A549 (cell line): ENCODE measurements at places on chromosomes 2 and 18. TPM values are rescaled to one million over a fixed set of nuclear protein-coding genes. Genes with fewer than 3 reads are reported as not detected.

Gene EPB41L3
- polyA plus RNA-seq = 0.37 to 0.46 TPM (median 0.37 TPM) in 3 replicates

Gene ARPC2
- 263 to 283 TPM (median 273 TPM) in 3 replicates for polyA plus RNA-seq

Gene PSD4
- polyA plus RNA-seq = 13.9 to 21.6 TPM (median 21.1 TPM) in 3 replicates

Gene PROKR1
- not detected in 3 replicates for polyA plus RNA-seq

Gene PPIL3
- polyA plus RNA-seq = 27.5 to 30.3 TPM (median 29.0 TPM) in 3 replicates

Gene C1QL2
- not detected in 3 replicates for polyA plus RNA-seq

Gene HNMT
- polyA plus RNA-seq = 1.5 to 3.0 TPM (median 1.8 TPM) in 3 replicates

Gene ALPP
- polyA plus RNA-seq = 0.18 to 0.31 TPM (median 0.18 TPM) in 3 replicates

Gene TDRD15
- polyA plus RNA-seq = not detected in 3 replicates

Gene GCG
- not detected in 3 replicates for polyA plus RNA-seq

Gene ZNF407
- 2.4 to 2.8 TPM (median 2.5 TPM) in 3 replicates for polyA plus RNA-seq

Gene MRPL30
- 37.9 to 49.3 TPM (median 40.0 TPM) in 3 replicates for polyA plus RNA-seq

Gene CIB4
- 0.30 to 0.76 TPM in 2 of 3 replicates, not detected in the other for polyA plus RNA-seq

Gene KLF7
- polyA plus RNA-seq = 17.2 to 18.0 TPM (median 17.8 TPM) in 3 replicates

Gene FSHR
- not detected in 3 replicates for polyA plus RNA-seq

- DNase-seq = peak; percentile 12
These were observed 98.4 kb upstream of the SP3 start for GRCh38 chr2:174063492-174064092.

GRCh38 chr2:191245869-191246531, 796 bp downstream of the MYO1B start:
- DNase-seq = peak; percentile 61

- no peak for DNase-seq
These were observed 103.7 kb downstream of the CCDC85A start for GRCh38 chr2:56287508-56287907.

DNA sequence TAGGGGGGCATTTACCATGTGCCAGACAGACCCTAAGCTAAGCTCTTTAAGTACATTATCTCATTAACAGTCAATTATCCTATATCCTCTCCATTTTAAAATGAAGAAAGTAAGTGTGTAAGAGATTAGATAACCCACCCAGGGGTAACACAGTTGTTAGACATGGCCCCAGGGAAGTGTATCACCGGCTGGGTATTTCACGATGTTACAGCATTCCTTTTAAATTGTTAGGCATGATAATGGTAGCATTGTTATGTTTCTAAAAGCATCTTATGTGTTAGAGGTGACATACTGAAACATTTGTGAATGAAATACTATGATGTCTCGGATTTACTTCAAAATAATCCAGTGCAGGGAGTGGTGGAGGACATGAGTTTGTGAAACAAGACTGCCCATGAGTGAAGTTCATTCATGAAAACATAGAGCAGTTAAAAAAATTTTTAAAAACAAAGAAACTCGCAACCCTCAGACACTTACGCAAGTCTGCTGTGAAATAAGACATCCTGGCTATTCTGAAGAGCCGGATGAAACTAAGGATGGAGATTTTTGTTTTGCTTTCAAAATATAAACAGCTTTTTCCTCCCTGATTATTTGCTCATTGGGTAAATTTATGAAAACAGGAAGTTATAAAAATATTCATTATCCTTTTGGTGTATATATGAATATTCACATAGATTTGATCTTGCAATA, 54.9 kb downstream of the IL1RL2 start:
- no peak for DNase-seq

DNA sequence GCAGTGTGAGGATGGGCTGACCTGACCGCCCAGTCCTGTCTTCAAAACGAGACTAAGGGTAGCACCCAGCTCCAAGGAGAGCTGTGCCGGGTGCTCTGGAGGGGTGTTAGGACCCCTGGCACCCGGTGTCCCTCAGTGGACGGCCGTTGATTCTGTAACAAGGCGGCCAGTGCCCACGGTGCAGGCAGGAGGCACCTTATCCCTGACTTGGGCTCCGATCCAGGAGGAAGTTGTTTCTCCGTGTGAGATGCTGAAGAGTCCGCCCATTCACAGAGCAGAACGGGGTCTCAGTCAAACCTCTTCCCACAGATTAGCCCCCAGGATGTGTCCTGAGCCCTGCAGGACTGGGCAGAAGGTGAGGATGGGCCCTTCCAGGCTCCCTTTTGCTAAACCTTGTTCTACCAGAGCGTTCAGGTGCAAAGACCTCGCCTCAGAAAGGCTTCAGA, 123.0 kb downstream of the NFATC1 start:
- DNase-seq = no peak

GRCh38 chr2:95006588-95006987, 18.9 kb upstream of the MAL start:
- no peak for DNase-seq

GRCh38 chr2:49770919-49771318, 616.6 kb upstream of the FSHR start:
- DNase-seq = peak; percentile 31

GRCh38 chr18:9734189-9734588, 26.1 kb downstream of the RAB31 start:
- peak; percentile 33 for DNase-seq

GRCh38 chr2:8611246-8611645, 70.6 kb upstream of the ID2 start:
- no peak for DNase-seq

GRCh38 chr2:235270956-235271355, 222.9 kb upstream of the AGAP1 start:
- no peak for DNase-seq

DNA sequence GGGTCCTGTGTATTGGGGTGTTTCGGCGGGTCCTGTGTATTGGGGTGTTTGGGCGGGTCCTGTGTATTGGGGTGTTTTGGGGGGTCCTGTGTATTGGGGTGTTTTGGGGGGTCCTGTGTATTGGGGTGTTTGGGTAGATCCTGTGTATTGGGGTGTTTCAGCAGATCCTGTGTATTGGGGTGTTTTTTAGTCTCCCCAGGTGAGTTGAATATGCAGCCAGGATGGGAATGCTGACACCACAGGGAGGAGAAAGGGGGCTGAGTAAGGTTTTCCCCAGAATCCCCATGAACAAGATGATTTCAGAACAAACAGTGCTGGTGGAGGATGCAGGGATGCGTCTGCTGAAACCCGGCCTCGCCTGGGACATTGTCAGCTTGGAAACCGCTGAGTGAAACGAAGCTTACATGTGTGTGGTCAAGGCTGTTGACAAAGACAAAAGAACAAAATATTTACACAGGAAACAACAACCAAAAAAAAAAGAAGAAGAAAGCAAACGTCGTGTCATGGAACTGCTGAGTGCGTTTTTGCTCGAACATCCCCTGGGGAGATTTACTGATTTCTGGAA, 88.5 kb upstream of the ODC1 start:
- DNase-seq = peak; percentile 75

DNA sequence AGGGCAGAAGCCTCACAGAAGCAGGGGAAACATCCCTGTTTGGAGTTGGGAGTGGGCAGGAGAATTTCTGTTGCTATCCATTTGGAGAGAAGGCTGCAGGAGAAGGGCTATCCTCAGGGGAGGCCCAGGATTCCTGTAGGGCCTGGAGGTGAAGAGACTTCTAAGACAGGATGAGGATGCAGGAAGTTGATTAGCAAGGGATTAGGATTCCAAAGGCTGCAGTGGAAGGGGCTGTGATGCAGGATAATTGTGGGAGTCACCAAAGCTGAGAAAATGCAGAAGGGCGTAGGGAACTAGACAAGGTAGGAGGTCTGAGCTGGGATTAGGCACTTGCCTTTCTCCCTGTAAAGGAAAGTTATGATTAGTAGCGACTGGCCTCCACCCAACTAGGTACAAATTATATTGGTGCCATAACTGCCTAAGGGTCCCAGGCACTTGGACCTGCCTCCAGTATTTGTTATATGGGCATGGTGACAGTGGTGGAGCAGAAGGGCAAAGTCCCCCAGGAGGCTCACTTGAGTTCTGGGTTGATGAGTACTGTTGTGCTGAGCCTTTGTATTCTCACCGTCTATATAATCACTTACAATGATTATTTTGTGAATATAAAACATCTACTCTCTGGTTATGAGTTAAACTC, 96.4 kb upstream of the MSTN start:
- DNase-seq = no peak

DNA sequence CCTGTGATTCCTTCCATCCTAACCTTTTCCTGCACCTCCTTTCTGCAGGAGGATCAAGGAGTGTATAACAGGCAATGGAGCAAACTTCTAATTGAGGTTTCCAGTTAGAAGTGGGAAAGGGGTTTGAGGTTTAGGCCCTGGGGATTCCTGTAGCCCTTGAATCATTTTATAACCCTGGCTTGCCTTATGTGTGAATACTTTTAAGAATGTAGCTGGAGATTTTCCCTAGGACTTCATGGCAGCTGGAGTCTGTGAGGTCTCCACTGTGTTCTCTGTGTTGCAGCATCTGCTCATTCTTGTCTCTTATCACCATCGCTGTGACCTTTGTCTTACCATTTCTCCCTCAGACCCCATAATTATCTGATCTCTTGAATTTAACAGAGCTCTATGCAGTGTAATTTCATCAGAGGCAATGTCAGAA, 370.2 kb upstream of the SLC14A2 start:
- no peak for DNase-seq

- no peak for DNase-seq
These were observed 65.3 kb upstream of the SMAD7 start for GRCh38 chr18:49015886-49016647.

DNA sequence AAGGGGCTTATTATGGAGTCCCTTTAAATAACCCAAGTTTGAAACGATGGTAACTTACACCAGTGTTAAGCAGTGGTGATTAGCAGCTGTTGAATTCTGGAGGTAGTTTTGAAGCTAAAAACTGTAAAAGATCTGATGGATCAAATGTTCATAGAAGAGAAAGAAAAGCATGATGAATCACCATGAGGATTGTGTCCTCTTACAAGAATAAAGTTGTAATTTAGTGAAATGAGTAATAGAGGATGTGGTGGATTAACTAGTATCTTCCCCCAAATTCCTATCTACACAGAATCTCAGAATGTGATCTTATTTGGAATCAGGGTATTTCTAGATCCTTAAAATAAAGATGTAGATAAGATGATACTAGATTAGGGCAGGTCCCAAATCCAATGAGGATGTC, 1138.2 kb upstream of the TMEFF2 start:
- DNase-seq = no peak

DNA sequence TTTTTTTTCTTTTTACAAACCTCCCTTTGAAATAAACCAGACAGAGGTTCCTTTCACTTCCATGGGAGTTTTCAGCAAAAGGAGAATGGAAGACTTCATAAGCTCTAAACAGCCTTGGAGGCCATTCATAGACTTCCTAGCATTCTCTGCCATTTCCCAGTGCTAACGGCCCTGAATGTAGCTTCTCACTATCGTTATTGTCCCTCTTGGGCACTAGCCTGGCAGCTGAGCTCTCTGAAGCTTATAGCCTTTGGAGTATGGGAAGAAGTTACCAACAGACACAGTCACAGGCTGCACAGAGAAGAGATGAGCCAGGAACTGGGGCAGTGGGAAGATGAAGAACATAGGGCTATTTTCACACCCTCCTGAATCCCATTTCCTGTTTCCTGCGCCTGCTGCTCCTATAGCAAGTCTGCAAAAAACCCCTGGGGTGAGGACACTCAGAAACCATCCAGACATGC, 29.1 kb upstream of the EPC2 start:
- no peak for DNase-seq

DNA sequence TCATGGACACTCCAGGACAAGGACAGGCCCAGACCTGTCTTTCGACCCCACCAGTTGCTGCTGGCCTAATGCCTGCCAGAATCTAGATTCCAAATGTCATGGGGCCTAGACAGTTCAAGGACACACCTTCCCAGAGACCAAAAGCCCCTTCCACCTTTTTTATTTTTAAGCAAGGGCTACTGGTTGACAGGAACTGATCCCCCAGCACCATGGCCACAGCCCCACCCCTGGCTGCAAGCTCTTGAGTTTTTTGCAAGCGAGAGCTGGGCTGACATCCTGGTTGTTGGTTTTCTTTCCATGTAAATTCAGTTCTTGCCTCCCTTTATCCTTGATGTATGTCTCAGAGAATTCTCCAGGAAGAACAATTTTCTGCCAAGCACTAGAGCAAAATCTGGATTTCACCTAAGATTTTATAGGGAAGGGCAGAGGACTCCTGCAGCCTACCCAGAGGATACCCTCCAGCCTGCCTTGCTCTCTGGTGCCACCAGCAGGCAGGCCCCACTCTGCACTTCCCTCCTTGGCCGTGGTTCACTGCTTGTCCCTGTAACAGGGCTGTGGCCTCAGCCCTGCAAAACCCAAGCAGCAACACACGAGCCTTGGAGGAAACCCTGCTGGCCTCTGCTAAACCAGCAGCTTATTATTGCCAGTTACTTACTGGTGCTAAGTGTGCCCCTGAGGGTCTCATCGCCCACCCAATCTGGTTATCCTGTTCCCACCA, 97.7 kb downstream of the TWIST2 start:
- peak; percentile 22 for DNase-seq

DNA sequence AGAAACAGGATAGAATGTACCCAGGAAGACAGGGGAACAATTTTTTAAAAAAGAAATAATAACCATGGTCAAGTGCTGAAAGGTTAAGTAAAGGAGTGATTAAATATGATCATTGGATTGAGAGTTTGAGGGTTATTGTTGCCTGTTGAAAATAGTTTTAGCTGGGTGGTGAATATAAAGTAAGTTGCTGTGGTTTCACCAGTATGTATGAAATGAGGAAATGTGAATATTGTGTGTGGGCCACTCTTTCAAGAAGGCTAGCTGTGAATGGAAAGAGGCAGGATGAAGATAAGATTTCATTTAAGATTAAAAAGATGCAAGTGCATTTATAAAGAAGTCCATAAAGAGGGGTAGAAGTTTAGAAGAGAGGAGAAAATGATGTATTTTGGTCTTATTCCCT, 53.8 kb downstream of the GULP1 start:
- no peak for DNase-seq

GRCh38 chr18:45081566-45082181, 401.0 kb downstream of the SETBP1 start:
- no peak for DNase-seq

- no peak for DNase-seq
These were observed 246.7 kb downstream of the DLGAP1 start for GRCh38 chr18:4208366-4208765.

DNA sequence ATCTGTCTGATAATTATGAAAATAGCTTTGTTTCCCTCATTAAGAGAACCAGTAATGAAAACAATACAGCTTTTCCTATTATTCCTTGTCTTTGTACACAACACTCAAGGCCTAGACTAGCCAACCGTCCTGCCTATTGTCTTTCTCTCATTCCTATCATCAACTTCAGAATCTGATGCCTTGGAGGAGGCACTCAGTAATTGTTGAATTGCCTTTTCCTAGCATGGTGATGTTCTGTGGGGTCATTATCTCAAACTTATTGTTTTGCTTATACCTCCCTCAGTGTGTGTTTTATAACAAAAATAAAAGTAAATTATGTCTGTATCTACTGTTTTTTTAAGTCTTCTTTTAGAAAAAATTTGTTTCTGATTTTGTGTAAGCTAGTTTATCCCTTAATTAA, 208.7 kb downstream of the RIT2 start:
- DNase-seq = no peak

DNA sequence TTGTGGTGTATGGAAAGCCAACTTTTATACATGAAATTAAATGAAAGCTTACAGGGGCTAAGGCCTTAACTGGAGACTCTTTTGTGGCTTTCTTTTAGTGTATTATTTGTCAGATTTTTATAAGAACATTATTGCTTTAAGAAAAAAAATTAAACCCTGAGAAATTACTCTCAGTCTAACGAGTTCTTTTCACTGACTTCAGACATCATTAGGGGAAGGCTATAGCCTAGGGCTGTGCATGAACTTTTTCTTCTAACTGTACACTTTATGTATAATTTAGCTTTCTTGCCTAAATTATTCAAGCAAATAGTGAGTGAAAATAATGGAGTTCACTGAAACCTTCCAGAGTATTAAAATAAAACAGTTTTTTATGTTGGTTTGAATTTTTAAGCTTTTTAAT, 151.1 kb upstream of the MEIS1 start:
- DNase-seq = no peak

GRCh38 chr2:134128746-134129145, 125.1 kb upstream of the MGAT5 start:
- DNase-seq = no peak
